ENCODE measurements at places on chromosomes 12 and 14.

DNA sequence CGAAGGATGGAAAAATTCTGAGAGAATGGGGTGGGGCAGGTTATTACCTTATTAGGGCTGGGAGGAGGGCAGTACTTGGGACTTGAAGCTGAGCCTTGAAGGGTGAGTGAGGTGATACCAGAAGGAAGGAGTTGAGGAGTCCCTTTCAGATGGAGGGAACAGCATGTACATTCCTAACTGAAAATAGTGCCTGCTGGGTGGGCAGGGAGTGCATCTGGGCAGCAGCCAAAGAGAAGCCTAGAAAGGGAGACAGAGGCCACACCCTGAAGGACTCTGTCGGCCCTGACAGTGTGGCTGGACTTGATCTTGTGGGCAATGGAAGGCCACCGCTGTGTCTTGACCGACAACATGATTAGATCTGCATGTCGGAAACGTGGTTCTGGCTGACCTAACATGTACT, 147.6 kb downstream of the NDUFA12 start:
- DNase-seq = no peak

DNA sequence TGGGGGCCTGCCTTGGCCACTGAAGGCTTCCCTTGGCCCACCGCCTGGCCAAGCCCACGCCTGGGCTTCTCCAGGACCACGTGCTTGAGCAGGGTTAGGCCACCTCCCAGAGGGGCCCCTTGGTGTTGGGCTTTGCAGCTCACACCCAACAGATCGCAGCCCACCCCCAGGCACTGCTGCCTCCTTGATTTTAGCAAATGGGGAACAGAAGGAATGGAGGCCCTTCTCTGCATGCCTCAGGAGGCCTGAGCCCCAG, 23.3 kb downstream of the RAB35 start:
- no peak for DNase-seq

DNA sequence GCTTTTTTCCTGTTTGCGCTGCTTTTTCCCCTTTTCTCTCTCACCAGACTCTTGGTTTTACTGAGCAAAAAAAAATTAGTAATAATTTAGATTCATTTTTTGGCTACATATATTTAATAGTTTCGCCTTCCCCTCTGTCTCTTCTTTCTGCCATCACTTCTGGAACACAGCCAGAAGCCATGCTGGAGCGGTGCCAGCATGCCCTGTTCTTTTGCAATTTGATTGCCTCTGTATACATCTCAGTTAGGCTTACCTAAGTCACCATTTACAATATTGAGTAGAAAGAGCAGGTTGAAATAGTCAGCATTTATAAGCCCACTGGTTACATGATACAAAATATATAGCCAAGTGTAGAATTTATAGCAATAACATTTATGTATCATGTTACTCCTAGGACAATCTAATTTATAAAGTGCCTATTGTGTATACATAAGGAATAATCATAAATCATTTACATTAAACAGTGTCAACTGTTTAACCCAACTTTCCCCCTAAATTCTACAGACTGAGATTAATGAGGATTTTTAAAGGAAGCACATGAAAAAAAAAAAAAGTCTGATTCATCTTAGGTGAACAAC, 413.8 kb upstream of the SOX5 start:
- DNase-seq = no peak

DNA sequence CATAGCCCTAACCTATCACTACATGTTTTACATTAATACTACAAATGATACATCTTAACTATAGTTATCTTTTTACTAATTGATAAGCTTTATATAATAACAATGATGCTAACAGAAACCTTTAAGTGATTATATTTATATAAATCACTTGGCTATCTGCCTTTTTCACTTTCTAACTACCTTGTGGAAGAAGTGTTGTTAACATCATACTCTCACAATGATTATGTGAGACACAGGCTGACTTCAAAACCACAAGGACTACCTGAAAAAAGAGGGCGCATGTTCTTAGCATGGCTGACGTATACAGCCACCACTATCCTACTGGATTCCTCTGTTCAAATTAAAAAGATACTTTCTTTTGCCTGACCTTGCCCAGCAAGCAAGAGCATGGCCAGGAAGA, 135.3 kb upstream of the SOX5 start:
- DNase-seq = no peak

- DNase-seq = no peak
Observed at GRCh38 chr14:39369029-39369428, 63.2 kb downstream of the FBXO33 start.

- no peak for DNase-seq
Observed at GRCh38 chr14:65425885-65426284, 13.4 kb downstream of the FUT8 start.

- DNase-seq = no peak
Observed at GRCh38 chr14:22432348-22432976, 156.6 kb downstream of the DAD1 start.

GRCh38 chr12:69383074-69383473, 23.5 kb downstream of the YEATS4 start:
- DNase-seq = no peak

DNA sequence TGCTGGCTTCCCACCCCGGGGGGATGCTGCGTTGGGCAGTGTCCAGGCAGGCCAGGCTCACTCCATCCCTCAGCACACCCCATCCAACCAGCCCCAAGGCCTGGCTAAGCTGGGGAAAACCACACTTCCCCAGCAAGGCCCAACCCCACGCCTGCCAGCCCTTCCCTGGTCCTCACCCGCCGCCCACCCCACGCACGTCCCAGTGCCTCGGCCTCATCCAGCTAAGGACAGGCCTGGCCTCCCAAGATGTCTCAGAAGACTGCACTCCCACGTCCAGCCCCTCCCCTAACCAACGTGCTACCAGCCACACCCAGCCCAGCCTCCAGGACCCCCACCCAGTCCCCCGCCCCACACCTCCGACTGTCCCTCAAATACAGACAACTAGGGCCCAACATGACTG, 9.8 kb downstream of the JAG2 start:
- no peak for DNase-seq

- no peak for DNase-seq
Observed at GRCh38 chr12:70487440-70487839, 121.3 kb downstream of the KCNMB4 start.

- no peak for DNase-seq
Observed at GRCh38 chr12:53995378-53996239, 4.4 kb upstream of the HOXC9 start.

- DNase-seq = no peak
Observed at GRCh38 chr14:105258846-105259245, 10.5 kb downstream of the BTBD6 start.

DNA sequence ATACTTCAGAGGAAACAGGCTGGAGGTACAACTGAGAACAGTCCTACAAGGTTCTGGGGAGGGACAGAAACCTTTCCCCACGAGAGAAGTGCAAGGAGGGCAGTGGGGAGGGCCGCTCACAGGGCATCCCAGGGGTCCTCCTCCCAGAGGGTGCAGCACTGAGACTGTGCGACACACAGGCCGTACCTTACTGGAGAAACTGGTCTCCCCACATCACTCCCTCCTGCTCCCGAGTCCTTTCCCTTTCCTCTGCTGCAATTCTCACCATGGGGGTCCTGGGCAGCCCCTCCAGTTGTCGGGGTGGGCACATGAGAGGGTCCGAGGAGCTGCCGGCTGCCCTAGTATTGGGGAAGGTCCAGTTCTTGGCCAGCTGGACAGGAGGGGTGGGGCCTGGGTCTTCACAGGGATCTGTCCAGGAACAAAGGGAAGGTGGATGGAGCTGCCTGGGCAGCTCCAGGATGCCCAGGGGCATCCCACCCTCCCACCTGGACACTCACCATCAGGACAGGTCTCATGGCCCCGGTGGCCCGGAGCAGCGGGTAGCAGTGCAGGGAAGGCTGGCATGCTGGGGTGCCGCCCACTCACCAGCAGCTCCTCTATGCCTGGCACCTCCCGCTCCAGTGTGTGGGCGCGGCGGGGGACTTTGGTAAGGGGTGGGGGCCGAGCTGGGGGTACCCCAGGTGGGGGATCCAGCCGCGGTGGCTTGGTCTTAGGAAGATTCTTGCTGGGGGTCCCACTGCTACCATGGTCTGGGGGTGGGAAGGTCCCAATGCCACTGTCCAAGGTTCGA, 35.8 kb downstream of the NCKAP5L start:
- DNase-seq = no peak

DNA sequence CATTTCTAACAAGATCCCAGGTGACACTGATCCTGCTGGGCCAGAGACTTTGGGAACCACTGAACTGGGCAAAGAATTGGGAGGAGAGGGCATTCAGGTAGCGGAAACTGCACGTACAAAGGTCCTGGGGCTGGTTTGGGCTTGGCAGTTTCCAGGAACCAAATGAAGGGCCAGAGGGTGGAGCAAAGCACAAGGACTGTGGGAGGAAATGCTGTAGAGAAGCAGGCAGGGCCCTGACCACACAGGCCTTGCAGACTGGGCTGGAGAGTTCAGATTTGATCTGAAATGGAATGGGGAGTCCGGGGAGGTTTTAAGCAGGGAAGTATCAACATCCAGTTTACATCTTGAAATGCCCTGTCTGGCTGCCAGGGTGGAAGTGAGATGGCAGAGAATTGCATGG, 195.1 kb downstream of the PHETA1 start:
- no peak for DNase-seq

GRCh38 chr14:78029601-78030372, 140.4 kb upstream of the NRXN3 start:
- no peak for DNase-seq

DNA sequence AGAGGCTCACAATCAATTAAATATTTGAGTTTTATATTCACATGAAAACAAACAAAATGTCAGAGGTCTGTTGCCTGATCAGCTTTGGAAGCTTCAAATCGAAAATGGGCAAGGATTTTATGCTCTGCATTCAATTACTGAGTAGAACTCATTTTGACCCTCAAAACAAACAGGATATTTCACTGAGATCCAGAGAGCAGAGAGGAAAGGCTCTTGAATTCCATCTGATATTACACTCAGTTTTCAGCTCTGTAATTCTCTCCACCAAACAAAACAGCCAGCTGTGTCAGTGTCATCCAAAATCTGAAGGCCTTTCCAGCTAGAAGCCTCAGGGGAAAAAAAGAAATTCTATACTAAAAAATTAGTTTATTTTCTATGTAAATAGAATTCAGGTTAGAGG, 128.6 kb upstream of the FLRT2 start:
- DNase-seq = no peak

DNA sequence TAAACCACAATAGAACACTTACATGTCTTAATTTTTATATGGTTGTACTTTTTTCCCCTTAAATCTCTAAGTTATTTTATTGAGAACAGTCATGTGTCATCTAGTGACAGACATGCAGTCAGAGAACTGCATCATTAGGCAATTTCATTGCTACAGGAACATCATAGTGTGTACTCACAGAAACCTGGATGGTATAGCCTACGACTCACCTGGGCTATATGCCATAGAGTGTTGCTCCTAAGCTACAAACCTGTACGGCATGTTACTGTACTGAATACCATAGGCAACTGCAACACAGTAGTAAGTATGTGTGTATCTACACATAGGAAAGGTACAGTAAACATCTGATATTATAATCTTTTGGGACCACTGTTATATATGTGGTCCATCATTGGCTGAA, 557.6 kb downstream of the PRKD1 start:
- no peak for DNase-seq

DNA sequence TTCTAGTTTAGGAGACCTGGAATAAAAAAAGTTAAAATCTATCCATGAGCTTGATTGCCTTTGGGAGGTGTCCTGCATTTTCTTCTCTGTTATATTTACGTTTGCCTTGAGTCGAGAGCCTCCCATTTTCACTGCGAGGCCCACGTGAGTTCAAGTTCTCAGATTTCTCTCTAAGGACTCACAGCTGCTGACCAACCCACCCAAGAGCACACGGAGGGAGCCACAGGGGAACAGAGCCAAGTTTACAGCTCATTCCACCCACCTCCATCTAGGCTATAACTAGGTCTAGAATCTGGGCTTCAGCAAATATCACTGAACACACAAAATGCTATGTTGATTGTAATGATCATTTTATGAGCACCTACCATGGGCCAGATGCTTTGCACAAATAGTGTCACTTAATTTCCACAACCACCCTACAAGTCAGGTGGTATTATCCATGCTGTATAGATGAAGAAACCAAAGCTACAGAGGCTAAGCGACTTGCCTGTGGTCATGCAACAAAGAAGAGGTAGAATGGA, 16.7 kb downstream of the ALDH1L2 start:
- no peak for DNase-seq

DNA sequence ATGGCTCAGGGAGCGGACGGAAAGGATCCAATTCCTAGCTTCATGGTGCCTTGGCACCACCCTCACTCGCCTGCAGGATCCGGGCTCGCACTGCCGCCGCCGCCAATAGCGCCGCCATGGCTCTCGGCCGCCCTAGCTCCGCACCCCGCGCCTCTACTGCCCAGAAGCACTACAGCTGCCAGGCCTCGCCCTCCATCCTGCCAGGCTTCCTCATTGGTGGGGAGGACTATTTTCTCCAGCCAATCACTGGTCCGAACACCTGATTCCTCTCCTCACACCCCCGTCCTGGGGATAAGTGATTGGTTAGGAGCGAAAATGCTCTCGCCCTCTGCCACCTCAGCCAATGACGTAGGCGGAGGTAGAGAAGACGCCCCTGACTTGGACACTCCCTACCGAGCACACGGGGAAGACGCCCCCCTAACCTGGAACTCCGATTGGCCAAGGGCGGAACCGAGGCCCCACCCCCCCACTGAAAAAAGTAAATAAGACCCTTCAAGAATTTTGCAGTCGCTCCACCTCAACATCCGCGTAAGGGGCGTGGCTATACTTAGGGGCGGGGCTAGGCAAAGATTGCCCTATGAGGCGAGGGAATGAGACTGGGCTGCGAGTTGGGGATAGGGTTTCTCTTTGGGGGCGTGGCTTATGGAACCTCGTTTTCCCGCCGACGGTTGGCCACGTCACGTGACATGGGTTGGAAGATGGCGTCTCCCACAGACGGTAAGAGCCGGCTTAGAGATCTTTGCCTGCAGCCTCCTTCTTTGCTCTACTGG, at the start of the genes ALDH6A1 and LIN52:
Gene ALDH6A1, minus strand, starts transcription at position 177 of the 770 bp plus-strand sequence. Its CDS starts 59 bp downstream, at position 118.
Gene LIN52, plus strand, starts transcription at position 680 of the 770 bp plus-strand sequence. Its CDS starts 19 bp downstream, at position 699.
- peak; percentile 100 for DNase-seq

GRCh38 chr14:54715811-54716210, 148.9 kb downstream of the SAMD4A start:
- no peak for DNase-seq

- no peak for DNase-seq
Observed at GRCh38 chr12:84463741-84464495, 448.7 kb downstream of the SLC6A15 start.

DNA sequence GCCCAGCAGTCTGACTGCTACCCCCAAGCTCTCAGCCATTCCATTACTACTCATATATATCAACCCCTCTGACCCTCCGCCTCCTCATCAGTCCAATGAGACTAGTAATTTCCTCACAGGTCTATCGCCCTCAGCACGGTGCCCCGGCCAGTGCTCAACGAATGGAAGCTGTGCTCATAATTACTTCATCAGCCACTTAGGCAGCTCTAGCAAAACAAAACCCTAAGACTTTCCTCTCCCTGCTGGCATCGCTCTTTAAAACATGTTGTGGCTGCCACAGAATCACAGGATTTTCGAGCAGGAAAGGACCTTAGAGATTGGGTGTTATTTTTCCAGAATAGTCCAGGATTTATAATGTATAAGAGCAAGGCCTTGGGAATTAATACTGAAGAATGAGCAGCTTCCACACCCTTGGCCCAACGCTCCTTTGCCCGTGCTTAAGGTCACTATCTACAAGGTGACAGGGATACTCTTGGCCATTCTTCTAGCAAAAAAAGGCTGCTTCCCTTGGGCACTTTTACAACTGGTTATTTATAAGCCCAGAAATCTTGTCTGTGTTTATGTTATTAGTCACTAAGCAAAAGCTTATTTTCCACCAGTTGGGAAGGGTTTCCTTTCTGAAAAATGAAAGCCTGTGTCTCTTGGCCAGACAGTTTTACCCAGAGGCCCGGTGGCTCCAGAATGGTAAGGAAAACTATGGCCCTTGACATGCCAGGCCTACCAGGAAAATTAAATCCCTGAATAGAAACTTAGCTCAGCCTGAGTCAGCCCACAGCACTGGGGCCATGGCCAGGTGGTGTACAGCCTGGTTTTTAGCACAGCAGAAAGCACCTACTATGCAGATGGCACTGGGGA, 47.9 kb downstream of the NUAK1 start:
- no peak for DNase-seq

Data from stimulated activated CD4-positive, alpha-beta T cell treated with anti-CD3 and anti-CD28 coated beads, Interleukin-4, amount 100 ng/mL, for 1 hour (primary cell).